ENCODE measurements at places on chromosomes 16 and 17.

- peak; percentile 53 for DNase-seq
These were observed 15.7 kb downstream of the CAVIN1 start for GRCh38 chr17:42407289-42407836.

DNA sequence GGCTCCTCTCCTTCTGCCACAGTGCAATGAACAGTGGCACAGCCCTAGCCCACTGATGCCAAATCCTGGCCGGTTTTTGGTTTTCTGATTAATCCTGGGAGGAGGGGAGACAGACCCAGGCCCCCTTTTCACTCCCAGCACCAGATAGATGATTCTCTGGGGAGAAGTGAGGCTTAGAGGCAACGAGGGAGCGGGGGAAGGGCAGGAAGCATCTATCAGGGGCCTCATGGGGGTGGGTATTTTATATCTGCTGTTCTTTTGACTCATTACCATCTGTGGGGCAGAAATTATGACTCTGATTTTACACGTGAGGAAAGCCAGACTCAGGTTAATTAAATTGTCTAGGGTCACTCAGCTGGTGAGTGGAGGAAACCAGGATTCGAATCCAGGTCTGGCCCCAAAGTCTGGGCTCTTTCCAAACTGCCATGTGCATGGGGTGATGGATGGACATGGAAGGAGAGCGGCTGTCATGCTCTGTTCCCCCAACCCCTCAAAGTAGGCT, 79.4 kb downstream of the MRM1 start:
- no peak for DNase-seq

DNA sequence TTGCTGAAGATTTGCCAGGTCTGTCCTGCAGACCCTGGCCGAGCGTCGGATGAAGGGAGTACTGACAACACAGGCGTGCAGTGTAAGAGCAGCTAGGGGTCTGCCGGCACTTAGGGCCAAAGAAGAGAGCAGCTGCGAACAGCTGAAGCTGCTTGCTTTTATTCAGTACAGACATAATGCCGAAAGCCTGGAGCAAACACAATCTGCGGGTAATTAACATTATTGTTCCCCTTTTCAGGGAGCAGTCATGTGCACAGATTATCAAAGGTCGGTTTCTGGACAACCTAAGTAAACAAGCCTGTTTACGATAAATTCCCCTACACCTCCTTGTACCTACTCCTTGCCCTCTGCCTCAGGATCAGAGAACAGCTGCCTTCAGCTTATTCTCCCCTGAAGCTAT, 12.0 kb upstream of the KRT23 start:
- DNase-seq, result no peak

DNA sequence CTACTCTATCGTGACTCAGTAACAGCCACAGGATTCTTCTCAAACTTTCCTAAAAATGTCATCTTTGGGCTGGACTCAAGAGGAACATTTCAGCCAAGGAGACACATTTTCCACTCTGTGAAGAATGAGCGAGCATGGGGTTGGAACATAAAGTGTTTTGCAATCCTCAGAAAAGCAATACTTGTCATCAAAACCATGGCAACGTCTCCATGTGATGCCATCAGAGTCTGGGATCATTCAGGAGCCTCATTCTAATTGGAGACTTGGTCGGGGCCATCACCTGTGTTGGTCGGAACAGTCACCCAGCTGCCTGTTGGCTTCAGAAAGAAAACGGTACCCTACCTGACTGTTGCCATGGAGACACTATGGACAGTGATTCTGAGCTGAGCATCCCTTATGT, 25.5 kb downstream of the MYOCD start:
- no peak for DNase-seq

GRCh38 chr16:65619606-65620005, 497.7 kb upstream of the CDH11 start:
- no peak for DNase-seq

- no peak for DNase-seq
These were observed 550.4 kb downstream of the TOX3 start for GRCh38 chr16:51996516-51996915.

GRCh38 chr17:35986643-35987042, at the start of gene CCL14:
CCL14 (minus strand) TSS chr17:35986729; CDS start chr17:35986649, 80 bp downstream.
- DNase-seq, result no peak

- DNase-seq, result no peak
These were observed 269.4 kb downstream of the BCAS3 start for GRCh38 chr17:60947100-60947499.

- no peak for DNase-seq
These were observed 10.8 kb upstream of the SLFN12L start for GRCh38 chr17:35548208-35548810.

DNA sequence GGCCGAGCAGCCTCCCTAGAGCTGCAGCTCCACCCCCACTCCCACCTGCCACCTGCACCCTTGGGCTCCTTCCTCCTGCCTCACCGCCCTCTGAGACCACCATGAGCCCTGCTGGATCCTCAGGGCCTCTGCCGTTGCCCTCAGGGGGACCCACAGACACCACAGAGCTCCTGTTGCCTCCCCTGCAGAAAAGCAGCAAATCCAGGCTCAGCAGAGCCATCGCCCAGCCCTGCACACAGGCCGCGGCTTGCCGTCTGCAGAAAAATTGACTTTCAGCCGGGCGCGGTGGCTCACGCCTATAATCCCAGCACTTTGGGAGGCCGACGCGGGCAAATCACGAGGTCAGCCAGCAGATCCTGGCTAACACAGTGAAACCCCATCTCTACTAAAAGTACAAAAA, 7.0 kb upstream of the PPP1R27 start:
- no peak for DNase-seq

- DNase-seq, result no peak
These were observed 61.7 kb downstream of the KPNA2 start for GRCh38 chr17:68097161-68097805.

- peak; percentile 73 for DNase-seq
These were observed 133.6 kb downstream of the SNX11 start for GRCh38 chr17:48241131-48241591.

DNA sequence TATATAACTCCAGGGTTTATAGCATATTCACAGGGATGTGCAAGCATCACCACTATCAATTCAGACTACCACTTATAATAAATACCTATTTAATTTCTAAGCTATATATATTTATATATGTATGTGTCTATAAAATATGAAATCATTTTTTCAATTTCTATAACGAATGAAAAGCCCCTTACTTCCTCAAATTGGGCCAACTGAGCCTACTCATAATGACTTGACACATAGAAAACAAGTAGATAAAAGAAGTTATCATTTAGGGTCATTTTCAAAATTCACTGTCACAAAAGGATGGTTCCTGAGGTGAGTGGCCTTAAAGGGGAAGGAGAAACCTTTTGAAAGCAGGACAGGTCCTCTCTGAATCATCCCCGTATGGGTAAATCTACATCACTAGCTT, 114.1 kb downstream of the ADCY9 start:
- DNase-seq, result no peak

DNA sequence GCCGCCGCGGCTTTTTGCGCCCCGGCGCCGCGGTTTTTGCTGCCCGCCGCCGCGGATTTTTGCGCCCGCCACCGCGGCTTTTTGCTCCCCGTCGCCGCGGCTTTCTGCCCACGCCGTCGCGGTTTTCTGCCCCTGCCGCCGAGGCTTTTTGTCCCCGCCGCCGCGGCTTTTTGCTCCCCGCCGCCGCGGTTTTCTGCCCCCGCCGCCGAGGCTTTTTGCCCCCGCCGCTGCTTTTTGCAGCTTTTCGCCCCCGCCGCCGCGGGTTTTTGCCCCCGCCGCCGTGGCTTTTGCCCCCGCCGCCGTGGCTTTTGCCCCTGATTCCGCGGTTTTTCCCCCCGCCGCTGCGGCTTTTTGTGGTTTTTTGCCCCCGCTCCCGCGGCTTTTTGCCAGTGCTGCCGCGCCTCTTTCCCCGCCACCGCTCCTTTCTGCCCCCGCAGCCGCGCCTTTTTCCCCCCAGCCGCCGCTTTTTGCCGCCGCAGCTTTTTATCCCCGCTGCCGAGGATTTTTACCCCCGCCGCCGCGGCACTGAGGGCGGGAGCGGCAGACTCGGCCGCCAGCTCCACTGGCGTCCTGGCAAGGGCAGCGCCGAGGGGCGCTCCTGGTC, 518.6 kb upstream of the WSB1 start:
- no peak for DNase-seq

DNA sequence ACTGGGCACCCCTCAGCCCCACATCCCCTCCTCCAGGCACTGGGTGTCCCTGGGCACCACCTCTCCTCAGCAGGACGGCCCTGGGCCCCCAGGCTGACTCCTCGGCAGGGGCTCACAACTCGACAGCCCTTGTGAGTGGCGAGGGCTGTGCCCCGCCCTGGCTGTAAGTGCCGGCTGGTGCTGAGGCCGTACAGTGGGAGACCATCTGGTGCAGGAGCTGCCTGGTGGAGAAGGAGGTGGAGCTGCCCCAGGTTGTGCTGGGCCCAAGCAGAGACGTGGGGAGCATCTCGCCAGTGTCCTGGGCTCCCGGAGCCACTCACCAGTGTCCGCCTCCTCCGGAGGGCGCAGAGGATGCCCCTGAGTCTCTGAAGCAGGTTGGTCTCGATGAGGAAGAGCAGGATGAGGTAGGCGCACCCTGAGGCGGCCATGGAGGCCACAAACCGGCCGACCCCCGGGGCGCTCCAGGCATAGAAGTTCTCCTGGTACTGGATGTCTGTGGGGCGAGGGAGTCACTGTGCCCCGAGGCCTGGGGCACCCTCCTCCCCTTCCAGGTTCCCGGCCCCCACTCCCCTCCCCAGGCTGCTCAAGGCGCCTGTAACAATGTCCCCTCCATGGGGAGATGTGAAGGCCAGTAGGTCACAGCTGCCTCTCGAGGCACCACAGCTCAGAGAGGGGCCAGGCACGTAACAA, 15.1 kb upstream of the RNPS1 start:
- no peak for DNase-seq

DNA sequence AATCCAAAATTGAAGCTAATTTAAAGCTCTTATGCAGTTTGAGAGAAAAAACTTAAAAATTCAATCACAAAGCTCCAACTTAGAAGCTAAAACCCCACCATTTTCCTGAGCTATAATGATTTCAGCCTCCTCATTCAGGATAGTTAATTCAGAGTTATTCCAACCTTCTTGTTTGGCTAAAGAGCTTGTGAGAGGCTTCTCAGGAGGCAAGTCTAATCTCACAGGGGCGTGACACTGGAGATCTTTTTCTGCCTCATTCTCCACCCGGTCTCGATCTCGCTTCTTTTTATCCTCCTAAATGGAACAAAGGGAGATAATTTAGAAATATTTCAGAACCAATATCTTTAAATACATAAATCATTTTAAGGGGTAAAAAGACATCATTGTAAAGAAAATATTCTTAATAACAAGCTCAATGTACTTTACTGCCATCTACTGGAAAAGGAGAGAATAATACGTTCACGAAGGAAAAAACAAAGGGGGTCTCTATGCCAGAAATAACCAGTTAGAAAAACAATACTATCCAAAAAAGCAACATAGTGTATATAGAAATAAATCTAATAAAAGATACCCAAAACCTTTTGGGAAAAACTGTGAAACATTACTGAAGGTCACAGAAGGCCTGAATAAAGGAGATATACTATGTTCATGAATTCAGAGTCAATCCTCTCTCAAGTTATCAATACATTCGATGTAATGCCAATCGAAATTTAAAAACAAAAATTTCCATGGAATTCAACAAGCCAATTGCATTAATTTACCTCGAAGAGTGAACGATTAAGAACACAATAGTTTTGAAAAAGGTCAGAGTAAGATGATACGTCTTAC, 13.9 kb downstream of the BRD7 start:
- DNase-seq, result peak; percentile 31

DNA sequence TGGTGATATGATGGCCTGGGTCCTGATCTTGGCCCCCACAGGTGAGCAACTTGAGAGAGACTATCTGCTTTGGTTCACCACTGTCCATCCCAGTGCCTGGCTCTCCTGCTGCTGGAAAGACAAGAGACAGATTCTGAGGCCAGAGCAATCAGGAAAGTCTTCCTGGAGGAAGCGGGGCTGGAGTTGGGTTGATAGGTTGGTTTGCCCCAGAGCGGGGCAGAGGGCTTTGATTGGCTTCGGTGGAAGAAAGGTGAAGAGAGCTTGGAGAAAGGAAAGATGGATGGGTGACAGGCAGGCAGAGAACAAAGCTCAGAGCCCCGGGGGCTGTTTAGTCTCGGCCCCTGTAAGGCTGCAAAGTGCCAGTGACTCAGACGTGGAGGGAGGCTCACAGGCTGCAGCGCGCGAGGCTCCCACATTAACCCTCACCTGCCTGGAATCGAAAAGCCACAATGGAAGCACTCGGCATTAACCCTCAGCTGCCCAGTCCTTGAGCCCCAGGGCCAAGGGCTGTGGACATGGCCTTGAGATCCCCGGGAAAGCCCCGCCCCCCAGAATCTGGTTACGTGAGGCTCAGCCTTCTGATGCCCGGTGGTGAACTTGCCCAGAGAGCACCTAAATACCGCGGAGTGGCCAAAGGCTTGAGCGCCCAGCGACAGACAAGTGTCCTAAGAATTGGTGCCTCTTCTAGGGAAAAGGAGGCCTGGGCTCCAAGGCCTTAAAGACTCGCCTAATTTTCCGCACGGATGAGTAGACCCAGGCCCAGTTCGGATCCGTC, 996 bp upstream of the CPNE2 start:
- DNase-seq, result no peak

GRCh38 chr16:81567987-81568748, 123.6 kb downstream of the CMIP start:
- no peak for DNase-seq

- no peak for DNase-seq
These were observed 154.1 kb downstream of the SOCS1 start for GRCh38 chr16:11101695-11102522.

- no peak for DNase-seq
These were observed 116.3 kb downstream of the SOX9 start for GRCh38 chr17:72236980-72237633.

DNA sequence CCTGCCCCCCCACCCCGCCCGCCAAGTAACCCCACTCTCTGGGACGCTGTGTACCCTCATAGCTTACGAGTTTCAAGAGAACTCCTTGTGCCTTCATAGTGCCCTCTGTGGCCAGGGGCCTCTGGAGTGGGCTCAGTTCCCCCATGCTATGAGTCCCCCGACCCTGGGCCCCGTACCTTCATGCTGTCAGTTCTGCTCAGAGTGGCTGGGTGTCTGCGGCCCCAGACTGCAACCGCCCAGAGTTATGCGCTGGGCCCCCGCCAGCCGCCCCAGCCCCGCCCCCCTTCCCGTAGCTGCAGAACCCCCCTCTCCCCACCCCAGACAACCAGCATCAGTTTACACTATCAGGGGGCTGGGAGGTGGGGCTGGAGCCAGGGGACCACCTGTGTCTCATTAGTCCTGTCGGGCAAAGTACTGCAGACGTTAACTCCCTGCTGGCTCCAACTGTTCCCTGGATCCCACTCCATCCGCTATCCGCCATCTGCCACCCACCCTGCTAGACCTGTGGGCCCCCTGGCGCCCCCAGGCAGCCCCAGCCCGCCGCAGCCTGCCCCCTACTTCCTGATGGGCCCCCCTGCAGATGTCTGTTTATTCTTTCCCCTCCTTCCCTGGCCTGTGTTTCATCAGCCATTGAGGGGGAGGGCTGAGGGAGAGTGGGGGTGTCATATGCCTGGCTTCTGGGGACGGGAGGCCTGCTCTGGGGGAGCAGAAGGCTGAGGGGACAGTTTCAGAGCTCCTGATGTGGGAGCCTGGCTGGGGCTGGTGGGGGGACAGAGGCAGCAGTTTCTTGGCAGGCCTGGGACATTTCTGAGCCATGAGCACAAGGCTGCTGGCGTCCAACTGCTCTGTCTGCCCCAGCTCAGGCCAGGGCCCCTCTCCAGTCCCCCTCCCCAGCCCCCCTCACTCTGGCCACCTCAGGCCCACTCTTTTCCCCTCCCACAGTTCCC, at the start of gene MFAP4:
TSS of gene MFAP4 (minus strand) at position 217 of the 947 bp plus-strand sequence. CDS start at position 182, 35 bp downstream.
- no peak for DNase-seq
